ENCODE measurements at places on chromosomes 1 and 21.

DNA sequence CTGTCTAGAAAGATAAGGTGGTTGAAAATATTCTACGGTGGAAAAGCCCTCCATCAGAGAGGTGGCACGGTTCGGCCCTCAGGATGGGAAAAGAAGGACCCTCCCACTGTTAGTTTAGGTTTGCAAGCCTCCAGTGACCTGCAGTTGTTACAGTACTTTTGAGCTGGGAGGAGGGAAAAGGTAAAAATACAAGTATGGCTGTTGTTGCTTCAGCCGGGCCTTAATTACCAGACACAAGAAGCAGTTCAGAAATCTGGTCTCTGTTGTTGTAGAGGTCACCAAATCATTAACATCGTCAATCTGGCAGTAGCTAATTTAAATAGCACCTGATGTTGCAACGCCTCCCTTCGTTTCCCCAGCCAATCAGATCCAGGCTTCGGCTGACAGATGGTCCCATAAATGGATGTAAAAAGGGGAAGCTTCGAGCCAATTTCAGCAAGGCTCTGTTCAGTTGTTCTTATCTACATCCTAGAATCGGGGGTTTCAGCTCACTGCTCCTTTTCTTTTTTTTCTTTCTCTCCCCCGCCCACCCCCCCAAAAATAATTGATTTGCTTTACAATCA, at the start of gene ELAVL4:
ELAVL4 (plus strand) TSS at position 424 of the 563 bp plus-strand sequence. CDS start 270 bp downstream, outside the sequence.
- no peak for DNase-seq

- peak; percentile 63 for DNase-seq
Observed at GRCh38 chr1:109091078-109091838, 694 bp downstream of the TMEM167B start.

DNA sequence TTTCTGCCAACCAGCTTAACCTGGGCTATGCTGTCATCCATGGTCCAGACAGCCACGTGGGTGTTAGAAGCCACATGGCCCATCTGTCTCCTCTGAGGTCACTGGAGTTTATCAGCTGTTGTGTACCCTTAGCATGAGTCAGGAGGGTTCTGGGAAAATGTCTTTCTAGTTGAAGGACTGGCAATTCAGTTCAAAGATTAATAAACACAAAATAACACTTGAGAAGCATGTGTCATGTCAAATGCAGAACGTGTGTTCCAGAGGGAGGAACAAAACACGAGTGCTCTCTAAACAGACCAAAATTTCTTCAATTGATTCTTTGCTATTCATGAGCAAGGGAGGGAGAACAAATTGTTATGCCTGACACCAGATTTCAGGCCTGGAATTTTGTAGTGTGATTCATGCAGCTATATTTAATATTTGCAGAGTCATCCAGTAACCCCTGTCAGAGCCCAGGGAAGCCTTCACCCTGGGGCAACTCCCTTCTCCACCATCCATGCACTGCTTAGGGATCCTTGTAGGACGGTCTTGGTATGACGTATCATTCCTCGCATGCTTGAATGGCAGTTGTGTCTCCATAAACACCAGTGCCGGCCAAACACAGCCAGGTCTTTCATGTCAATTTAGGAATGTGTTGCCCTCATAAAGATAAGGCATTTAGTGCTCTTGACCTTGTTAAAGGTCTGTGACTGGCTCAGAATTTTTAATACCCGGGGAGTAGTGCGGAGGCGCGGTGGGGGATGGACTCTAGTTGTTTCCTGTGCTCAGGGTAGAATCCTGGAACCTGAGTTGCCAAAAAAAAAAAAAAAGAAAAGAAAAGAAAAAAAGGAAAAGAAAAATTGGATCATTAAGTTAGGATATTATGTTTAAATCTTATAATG, 27.7 kb upstream of the DYRK1A start:
- peak; percentile 84 for DNase-seq

- DNase-seq, result no peak
Observed at GRCh38 chr1:3908886-3909517, 8.9 kb upstream of the C1orf174 start.

DNA sequence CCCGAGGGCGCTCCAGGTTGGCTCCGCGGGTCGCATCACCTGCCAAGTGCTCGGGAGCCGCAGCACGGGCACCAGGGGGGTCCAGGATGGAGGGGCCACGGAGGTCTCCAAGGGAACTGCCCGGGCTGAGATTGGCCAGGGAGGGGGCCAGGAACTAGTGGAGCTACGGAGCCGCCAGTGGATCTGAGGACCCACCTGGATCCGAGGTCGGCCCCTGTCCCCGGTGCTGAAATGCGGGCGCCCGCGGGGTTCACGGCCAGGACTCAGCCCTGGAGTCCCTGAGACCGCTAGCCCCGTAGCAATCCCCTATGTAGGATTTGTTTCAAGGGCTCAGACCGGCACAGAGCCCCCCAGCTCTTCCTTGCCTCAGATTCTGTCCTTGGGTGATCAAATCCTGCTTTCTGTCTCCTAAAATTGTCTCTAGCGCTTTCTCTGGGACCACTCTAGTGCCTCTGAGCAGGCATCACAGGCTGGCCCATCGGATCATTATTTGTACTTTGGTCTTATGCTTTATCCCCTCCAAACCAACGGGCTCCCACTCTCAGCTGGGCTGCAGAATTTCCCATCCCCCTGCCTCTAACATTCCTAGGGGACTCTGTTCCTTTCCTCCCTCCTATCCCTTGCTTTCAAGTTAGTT, 27.3 kb downstream of the KIAA2013 start:
- peak; percentile 20 for DNase-seq

- no peak for DNase-seq
Observed at GRCh38 chr1:109969907-109970306, 14.7 kb upstream of the AHCYL1 start.

DNA sequence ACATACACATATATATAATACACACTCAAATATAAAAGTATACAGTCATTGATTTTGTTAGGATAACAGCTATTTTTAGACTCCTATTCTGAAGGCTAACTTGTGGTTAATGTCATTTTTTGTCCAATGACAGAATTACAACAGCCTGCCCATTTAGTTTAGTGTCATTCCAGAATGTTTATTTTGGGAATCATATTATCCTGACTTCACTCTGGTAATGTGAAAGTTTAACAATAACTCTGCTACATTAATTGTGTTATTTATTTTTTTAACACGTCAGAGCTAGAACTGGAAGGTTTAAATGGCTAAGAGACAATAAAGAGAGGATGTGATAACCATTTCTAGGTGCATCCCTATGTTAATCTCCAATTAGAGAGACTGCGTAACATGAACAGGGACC, 648.1 kb downstream of the USP25 start:
- DNase-seq, result no peak

GRCh38 chr1:159902541-159902940, 2.6 kb upstream of the CFAP45 start:
- DNase-seq, result no peak

DNA sequence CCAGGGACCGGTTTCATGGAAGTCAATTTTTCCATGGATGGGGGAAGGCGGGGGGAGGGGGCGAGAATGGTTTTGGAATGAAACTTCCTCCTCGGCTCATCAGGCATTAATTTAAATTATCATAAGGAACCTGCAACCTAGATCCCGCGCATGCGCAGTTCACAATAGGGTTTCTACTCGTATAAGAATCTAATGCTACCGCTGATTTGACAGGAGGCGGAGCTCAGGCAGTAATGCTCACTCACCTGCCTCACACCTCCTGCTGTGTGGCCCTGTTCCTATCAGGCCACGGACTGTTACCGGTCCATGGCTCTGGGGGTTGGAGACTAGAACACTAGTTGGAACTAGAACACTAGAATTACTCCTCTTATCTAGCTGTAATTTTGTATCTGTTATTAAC, 38.0 kb downstream of the PRRX1 start:
- DNase-seq, result no peak

Measured in MG63 (cell line).